ENCODE measurements at places on chromosomes 11 and 22. TPM values are rescaled to one million over a fixed set of nuclear protein-coding genes. Genes with fewer than 3 reads are reported as not detected.

The OLFML1 gene
- total RNA-seq: 0.42 TPM

The IL17REL gene
- total RNA-seq: not detected

The MIAT gene
- total RNA-seq: 0.27 TPM

The MMP20 gene
- total RNA-seq: not detected

GRCh38 chr11:65053827-65054508 is 4.4 kb downstream of the NAALADL1 start:
- no peak for DNase-seq

DNA sequence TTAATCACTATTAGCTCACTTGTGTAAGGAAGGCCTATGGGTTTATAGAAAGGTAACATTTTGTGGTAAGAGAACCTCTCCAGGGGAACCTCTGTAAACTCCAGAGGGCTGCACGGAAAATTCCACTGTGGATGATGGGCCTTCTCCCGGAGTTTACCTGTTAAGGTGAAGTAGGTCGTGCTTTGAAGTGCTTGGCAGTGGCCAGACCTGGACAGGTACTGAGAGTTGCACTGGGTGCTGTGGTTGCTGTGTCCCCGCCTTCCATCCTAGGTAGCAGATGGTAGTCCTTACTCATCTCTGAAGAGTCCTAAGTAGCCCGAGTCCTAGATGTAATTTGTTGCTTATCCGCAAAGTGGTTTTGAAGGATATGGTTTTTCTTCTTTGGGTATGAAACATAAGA is 133.4 kb downstream of the TEAD1 start:
- no peak for DNase-seq

- no peak for DNase-seq
Measured at GRCh38 chr11:122979103-122979814, 2.4 kb downstream of the BSX start.
